ENCODE measurements at places on chromosomes 13 and 19.

DNA sequence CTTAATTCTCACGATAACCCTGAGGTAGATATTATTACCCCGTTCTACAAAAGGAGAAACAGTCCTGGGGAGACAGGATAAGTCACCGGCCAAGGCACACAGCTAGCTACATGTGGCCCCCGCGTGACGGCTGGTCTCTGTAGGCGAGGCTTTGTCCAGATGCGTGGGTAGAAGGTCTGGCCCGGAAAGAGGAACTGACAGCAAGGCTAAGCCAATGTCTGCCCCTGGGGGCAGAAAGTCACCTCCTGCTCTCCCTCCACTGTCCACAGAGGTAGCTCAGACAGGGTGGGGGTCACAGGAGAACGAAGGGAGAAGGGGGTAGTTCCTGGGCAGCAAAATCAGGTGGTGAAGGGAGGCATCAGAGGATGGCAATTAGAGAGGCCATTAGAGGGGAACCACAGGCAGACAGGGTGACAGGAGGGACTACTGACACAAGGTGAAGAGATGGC lies 1.8 kb downstream of the APOC4 start:
- DNase-seq: no peak

DNA sequence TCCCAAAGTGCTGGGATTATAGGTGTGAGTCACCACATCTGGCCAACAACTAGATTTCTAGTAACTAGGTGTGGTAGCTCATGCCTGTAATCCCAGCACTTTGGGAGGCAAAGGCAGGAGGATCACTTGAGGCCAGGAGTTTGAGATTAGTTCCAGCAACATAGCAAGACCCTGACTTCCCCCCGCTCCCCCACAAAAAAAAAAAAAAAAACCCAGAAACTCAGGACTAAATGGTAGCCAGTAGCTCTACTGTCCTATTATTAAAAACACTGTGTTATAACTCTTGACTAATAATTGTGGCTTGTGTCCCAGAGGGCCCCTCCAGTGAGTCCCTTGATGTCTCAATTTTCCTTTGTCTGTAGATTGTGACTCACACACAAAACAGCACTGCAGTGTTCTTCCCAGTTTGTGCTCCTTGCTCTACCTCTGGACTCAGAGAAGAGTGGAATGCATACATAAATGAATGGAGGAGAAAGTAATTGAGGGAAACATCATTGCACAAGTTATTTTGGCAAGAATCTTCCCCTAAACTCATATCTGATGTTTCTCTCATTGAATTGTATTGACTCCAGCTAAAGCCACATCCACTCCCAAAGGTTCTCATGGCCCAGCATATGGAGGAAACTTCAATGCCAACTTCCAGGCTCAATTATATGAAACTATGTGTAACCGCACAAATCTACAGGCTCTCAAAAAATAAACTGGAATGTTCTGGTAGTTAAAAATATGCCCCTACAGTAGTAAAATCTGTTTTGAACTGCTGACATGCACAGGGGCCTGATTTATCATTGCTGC lies 8.8 kb downstream of the TPT1 start:
- peak; percentile 75 for DNase-seq

- DNase-seq: peak; percentile 57
Measured at GRCh38 chr19:50500060-50500752, 10.8 kb downstream of the JOSD2 start.

DNA sequence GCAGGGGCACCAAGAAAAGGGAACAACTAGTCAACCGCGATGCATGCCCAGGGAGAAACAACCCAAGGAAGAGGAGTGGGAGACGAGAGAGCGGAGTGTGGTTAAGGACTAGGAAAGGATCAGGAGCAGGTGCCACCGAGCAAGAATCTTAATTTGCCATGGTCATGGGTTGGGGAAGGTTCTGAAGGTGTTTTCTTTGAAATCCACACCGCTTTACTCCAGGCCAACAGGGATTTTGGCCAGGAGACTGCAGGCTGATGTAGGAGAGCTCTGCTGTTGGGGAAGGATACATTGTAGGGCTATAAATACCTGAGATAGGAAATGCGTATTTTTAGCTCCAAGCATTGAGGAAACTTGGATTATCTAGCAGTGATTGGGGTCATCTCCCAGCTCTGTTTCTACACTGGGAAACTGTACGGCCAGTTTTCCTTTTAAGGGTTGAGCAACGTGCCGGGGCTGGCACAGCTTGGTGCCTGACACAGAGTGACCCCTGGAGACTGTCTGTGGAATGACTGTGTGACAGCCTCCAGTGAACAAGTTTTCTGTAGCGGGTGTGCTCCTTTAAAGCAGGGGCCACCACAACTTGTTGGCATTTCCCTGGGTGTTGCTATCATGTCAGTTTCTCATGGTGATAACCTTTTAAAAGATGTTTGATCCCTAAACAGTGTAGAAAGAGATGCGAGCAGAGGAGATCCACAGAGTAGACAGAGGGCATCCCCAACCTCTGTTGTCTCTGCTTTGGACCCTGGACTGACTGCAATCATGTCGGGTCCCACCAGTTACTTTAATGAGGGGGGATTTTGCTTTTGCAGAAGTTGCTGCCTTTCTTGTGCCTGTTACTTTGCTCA lies 34.3 kb downstream of the ZNF536 start:
- DNase-seq: peak; percentile 21

All from SW480 (cell line).